ENCODE measurements at places on chromosomes 6 and 20.

GRCh38 chr6:156336089-156336488 is 441.1 kb upstream of the ARID1B start:
- no peak for DNase-seq

DNA sequence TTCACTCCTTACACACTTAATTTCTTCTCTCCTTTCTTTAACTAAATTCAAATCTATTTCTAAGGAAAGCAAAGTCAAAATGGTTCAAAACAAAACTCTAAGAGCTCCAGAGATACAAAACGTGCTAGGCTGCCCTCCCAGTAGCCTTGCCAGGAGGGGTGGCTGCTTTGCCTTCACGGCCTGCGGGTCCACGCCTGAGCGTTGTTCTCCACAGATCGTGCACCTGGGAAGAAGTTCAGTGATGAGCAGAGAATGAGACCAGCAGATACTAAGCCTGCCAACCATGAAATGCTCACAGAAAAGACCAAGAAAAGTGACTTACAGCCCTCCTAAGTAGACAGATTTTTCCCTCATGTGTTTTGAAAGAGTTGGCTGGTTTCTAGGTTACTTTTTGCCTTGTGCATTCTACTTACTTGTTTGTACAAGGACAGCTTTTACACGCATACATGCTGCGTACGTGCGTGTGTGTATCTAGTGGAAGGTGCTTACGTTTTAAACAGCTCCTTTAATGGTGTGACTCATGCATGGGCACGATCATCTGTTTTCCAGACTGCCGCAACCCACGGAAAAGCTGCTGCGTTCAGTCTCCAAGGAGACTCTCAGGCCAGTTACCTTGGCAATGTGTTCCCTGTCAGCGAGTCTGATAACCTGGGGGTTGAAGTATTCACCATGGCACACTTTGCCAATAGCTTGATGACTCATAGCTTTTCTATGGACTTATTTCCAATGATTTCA is 32.4 kb upstream of the PBOV1 start:
- no peak for DNase-seq

- no peak for DNase-seq
Measured at GRCh38 chr6:12181481-12181880, 108.7 kb upstream of the EDN1 start.

- DNase-seq = no peak
Measured at GRCh38 chr6:131765081-131765803, 42.6 kb upstream of the ENPP1 start.

DNA sequence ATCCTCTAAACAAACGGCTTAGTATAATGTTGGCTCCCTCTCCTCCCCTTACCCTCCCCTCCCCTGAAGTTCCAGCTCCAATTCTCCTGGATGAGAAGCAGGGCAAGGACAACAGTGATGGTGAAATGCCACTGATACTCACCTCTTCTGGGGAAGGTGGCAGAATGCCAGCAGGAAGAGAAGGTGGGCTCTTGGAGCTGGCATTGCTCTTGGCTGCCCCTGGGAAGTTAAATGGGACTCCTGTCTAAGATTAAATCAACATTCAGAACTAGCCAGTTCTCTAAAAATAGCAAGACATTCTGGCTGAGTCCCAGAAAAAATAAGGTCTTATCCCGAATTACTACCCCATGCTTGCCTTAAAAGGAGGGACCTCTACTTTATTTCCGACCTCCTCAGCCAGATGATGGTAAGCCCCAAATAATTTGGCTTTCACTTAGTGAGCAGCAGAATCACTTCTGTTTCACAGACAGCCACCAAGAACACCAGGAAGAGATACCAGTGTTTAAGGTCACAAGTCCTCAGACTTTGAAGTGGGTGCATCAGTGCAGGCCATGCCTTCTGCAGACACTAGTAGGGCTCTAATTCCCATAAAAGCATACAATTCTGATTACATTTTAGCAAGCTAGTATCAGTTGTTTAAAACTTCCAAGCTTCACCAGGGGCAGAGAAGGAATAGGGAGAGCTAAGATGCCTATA is 46.0 kb upstream of the IL17A start:
- DNase-seq = no peak

- DNase-seq = no peak
Measured at GRCh38 chr6:96465321-96465903, 56.2 kb upstream of the UFL1 start.

DNA sequence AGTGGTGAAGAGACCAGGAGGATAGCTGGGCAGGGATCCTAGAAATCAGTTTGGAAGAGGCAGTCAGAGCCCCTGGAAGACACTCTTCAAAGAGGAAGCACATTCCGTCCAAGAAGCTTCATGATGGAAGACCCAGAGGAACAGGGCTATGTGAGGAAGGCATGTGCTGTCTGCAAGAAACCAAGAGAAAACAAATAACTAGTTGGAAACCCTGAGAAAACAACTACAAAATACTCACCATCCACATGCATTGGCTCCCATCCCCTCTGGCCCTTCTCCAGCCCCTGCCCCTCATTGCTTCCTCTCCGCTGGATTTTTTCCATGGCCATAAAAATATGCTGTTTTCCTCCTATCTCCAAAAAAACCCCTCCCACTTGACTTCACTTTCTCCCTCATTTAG is 40.9 kb upstream of the SMOC2 start:
- DNase-seq = no peak

DNA sequence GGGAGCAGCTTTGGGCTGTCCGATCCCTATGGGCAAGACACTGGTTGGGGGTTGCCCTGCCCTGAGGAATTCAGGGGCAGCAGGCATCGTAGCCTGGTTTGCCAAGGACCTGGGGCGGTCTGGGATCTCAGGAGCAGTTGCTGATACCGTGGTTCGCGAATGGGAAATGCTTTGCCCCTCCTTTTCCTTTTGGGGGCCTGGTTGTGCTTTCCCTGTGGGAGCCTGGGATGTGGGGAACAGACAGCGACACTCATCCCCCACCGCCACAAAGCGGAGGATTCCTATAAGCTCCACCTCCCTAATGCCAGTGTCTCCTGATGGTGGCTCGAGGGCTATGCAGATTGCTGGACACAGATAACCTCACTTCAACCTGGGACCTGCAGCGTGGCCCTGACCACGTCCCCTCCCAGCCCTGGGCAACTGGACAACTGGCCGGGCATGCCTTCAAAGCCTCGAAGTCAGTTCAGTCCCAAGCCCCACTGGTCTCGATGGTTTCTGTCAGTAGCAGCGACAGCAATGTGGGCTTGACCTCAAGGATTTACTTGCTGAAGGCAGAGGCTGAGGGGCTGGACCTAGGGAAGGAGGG is 3.3 kb downstream of the CEBPB start:
- DNase-seq = no peak

All from Jurkat, Clone E6-1 (cell line).